H7 (cell line): ENCODE measurements at places on chromosomes 4 and X.

- peak; percentile 21 for DNase-seq
Measured at GRCh38 chrX:39984191-39984956, 113.4 kb downstream of the BCOR start.

DNA sequence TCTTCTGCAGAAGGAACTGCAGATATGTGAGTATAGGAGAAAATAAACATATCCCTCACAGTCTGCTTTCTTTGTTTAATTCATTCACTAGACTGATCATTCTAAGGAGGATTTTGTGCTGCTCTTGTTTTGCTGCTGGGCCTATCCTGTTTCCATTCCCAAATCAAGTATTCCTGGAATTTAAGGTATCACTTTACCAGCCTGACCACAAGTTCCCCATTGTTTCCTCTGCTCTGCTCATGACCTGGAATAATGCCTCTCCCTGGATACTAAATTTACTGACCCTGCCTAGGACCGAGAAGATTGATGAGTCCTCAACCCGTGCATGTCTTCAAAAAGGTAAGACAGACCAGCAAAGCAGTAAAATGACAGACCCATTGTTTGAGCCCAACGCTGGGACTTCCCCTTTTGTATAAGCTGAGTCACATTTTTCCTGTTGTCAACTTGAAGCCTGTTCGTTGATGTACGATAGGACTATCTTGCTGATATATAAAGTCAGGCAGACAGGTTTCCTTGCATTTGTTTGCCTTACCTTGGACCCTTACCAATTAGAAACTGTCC, 85.5 kb upstream of the TET2 start:
- peak; percentile 5 for DNase-seq

GRCh38 chrX:144006811-144007210, 122.9 kb downstream of the UBE2NL start:
- no peak for DNase-seq

- DNase-seq: no peak
Measured at GRCh38 chr4:165294907-165295306, 32.6 kb upstream of the MSMO1 start.

GRCh38 chr4:187085339-187085738, 361.7 kb upstream of the FAT1 start:
- DNase-seq: no peak

DNA sequence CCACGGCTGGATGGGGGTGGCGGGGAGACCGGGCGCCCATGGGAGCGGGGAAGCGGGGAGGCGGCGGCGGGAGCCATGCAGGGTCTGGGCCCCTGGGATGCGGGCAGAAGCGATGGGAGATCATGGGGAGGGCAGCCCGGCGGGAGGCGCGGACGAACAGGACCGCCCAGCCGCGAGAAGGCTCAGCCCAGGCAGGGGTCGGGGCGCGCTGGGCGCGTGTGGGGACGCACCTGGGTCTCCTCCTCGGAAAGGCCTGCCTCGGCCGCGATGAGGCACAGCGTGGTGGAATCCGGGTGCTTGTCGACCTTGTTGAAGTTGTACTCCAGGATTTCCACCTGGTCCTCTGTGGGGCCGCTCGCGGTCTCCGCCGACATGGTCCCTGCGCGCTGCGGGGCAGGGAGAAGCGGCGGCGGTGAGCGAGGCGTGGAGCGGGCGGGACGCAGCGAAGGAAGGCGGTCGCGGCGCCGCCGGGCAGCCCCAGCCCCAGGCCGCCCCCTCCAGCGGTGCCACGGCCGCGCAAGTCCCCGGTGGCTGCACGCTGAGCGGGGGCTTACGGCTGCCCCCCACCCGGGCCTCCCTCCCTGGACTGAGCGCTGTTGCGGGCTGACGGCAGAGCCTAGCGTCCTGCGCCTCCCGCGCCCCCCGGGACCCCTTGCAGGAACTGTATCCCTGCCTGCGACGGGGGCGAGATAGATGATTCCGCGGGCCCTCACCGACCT, 25.3 kb downstream of the HOPX start:
- peak; percentile 73 for DNase-seq

- DNase-seq: no peak
Measured at GRCh38 chr4:183130328-183131155, 31.5 kb downstream of the WWC2 start.

DNA sequence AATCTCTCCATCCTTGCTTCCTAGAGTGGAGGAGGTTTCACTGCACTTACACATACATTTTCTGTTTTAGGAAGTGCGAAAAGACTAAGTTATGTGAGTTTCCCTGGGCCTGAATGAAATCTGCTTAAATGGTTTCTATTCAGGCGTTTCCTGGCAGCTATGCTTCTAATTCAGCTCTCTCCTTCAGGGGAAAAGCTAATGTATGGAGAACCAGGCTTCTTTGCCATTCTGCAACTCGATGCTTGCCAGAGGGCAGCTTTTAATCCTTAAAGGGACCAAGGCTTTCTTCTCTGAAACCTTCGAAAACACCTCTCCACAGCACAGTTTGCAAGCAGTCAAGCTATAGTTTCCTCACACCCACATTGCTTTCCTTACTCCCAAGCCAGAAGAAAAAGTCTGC, 89.5 kb upstream of the ARX start:
- peak; percentile 12 for DNase-seq

- no peak for DNase-seq
Measured at GRCh38 chr4:181538431-181538830, 704.8 kb upstream of the TENM3 start.

DNA sequence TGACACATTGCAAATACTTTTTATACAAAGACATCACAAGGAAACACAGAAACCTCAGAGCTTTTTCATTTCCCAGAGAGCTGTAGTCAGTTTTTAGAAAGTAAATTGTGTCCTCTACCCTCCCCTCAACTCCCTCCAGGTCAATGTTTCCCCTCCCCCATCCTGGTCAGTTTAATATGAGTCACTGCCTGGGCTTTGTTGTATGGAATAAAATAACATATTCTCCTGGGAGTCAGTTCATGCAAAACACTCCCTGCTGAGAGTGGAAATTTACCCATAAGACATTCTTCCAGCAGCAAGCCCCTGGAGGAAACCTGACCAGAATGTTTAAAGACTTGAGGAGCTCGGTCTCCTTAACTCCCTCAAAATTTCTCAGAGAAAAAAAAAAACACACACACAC, 270.1 kb upstream of the LDB2 start:
- DNase-seq: no peak

- DNase-seq: peak; percentile 8
Measured at GRCh38 chrX:43500246-43500645, 155.9 kb upstream of the MAOA start.

- no peak for DNase-seq
Measured at GRCh38 chr4:41287852-41288251, 31.1 kb downstream of the UCHL1 start.

GRCh38 chr4:156775813-156776212, 195.8 kb downstream of the PDGFC start:
- no peak for DNase-seq

DNA sequence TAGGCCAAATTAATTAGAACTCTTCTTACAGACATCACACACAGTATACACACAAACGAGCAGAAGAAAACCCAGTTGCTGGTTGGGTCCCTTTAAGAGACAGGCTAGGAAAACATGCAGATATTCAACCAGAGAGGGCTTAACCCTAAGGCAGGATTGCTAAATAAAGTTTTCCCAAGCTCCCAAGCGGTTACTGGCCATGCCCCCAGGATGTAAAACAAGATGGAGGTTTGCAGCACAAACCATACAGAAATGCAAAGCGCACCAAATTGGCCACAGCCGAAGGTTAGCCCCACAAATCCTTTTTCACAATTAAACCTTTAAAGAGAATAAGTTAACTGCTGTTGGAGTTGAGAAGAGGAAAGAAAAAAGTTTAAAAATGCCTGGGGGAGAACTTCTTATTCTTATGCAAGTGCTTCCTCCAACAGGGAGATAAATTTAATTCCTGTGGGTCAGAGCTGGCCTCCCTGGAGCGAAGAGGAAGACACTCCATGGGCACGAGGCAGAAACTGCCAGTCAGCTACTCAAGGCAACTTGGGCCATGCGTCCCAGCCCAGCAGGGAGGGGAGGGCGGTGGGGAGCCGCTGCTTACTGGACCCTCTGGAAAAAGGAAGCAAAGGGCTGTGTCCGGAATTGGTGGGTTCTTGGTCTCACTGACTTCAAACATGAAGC, 167.6 kb upstream of the ARSJ start:
- no peak for DNase-seq

- DNase-seq: no peak
Measured at GRCh38 chr4:151667048-151667447, 93.8 kb downstream of the GATB start.

GRCh38 chr4:94595880-94596483, 144.2 kb downstream of the PDLIM5 start:
- peak; percentile 13 for DNase-seq

DNA sequence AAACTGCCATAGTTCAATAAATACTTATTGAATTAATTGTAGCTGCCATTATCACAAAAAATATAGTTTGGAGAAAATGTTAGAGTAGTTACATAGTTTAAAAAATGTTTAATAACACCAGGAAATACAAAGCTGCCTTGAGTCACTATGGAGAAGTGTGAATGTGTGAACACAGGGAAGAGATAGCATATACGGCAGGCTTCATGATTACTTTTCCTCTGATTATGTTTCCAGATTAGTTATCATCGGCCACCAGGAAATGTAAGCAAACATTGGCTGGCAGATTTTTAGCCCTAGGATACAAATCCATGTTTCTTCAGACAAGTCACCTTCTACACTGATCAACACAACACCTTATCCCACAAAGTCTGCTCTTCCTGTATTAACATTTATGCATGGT, 4.4 kb downstream of the PRDM5 start:
- DNase-seq: no peak

DNA sequence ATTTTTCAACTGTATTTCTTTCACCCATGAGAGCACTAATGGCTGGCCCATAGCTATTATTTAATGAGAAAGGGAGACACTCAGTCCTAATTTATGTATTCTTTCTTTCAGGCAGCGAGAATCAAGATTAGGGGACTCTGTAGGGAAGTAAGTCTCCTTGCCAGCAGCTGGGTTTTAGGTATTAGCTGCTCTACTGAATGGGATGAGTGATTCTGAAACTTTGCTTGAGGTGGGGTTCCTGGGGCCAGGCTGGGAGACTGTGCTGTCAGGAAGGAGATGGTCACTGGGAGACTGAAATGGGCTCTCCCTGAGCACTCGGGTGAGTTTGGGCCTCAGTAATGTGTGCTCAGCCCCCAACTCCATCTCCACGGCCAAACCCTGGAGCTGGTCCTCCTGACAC, 78.7 kb downstream of the LNX1 start:
- DNase-seq: no peak

DNA sequence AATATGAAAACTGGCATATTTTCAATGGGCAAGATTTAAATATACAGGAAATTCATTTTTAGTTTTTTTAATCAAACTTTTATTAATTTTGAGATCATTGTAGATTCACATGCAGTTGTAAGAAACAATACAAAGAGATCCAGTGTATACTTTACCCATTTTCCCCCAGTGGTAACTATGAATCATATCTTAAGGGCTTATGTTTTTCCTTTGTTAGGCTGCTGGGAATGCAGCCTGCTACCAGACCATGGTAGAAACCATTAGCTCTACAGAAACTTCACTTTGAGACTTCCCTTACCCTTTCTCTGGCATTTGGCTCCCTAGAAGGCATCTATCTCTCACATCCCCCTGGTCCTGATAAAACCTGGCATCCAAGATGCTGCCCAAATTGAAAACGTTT, 147.6 kb upstream of the EOLA2 start:
- no peak for DNase-seq

- no peak for DNase-seq
Measured at GRCh38 chr4:11700751-11701226, 272.1 kb upstream of the HS3ST1 start.

DNA sequence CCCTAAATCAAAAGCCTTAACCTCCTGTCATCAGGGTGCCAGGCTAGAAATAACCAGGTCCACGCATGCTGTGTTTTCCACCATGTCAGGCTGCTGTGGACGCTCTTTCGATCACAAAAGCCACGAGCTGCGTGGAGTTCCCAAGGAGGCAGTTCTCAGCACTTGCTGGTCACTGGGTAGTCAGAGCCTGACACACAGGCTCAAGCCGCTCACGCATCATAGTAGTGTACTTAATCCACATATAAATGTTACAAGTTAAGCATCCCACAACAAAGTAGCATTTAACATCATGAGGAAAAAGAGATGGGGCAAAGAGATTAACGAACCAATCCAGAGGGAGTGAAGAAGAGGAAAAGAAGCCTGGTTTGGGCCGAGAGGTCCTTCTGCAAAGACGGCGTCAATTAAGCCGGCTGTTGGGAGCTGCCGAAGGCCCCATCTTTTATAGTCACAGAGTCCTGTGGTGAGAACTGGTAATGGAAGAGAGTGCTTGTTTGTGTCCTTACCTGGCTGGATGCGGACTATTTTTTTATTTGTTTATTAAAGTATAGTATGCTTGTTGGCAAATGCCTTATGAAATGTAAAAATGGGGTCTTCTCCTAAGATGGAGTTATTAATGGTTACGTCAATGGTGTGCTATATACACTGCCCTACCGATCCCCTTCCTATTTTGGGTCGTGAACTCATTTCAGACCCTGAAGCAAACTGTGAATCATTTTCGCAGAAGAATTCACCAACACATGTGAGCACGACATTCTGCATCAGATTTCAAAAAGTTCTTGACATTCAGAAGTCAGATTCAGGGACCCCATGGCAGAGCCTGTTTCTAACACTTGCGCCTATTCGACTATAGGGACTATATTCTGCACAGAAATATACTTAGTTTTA, 675 bp downstream of the PRIMPOL start:
- DNase-seq: no peak

- DNase-seq: peak; percentile 49
Measured at GRCh38 chrX:153738056-153738605, 13.5 kb downstream of the ABCD1 start.

DNA sequence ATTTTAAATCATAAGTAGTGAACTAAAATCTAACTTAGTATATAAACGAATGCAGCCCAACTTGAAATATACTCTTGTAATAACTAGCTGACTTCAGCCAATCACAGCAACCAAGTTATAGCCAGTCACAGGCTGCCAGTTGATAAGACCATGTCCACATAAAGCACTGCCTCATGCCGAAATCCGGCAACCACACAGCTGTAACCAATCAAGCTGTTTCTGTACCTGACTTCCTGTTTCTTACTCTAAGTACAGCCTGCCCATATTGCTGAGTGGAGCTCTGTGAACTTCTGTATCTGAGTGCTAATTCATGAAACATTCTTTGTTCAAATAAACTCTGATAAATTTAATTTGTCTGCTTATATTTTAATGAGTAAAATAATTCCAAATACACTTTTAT, 805.3 kb upstream of the EPHA5 start:
- no peak for DNase-seq

- DNase-seq: no peak
Measured at GRCh38 chr4:12612876-12613275, 871.3 kb downstream of the RAB28 start.

- DNase-seq: no peak
Measured at GRCh38 chrX:4091046-4091760, 377.8 kb upstream of the PRKX start.

DNA sequence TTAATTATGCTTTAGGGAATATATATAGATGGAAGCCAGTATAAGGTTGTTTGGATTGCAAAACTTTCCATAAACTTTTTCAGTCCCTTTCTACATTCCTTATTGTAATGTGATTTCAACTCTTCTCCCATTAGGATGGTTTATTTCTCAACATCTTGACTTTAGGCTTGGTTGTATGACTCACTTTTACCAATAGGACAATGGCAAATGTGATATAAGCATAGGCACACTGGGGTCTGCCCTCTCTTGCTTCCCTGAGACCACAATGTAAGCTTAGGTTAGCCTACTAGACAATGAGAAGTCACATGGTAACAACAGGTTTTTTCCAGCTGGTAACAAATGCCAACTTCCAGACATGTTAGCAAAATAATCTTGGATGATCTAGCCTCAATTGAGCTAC, 163.3 kb upstream of the RBPJ start:
- no peak for DNase-seq

GRCh38 chr4:149031399-149031798, 589.2 kb upstream of the NR3C2 start:
- no peak for DNase-seq
